ENCODE measurements at places on chromosomes 5 and 9.

DNA sequence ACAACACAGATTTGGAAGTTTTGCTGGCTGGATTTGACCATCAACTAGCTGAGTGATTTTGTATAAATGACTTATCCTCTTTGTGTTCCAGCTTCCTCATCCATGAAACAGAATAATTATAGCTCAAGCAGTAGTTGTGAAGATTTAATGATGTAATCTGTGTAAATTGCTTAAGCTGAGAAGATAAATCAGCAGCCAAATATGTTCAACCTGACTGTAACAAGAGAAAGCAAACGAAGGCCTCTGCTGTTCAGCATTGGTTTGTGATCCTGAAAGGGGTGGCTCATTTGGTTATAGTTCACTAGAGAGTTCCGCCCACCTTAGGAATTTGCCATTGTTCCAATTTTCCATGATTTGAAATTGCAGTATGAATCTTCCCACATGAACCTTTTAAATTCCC lies 75.7 kb upstream of the CCDC112 start:
- peak; percentile 3 for DNase-seq

DNA sequence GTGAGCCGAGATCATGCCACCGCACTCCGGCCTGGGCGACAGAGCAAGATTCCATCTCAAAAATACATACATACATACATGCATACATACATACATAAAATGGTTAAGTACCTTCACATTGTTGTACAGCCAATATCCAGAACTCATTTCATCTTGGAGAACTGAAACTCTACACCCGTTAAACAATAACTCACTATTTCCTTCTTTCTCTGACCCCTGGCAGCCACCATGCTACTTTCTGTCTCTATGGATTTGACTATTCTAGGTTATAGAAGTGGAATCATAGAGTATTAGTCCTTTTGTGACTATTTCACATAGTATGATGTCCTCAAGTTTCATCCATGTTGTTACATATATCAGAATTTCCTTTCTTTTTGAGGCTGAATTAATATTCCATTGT lies 9.6 kb upstream of the KIF27 start:
- no peak for DNase-seq

- DNase-seq = no peak
These were observed 2.6 kb downstream of the HMMR start for GRCh38 chr5:163463063-163463435.

GRCh38 chr9:132162764-132163456 lies 1.1 kb downstream of the NTNG2 start:
- no peak for DNase-seq

DNA sequence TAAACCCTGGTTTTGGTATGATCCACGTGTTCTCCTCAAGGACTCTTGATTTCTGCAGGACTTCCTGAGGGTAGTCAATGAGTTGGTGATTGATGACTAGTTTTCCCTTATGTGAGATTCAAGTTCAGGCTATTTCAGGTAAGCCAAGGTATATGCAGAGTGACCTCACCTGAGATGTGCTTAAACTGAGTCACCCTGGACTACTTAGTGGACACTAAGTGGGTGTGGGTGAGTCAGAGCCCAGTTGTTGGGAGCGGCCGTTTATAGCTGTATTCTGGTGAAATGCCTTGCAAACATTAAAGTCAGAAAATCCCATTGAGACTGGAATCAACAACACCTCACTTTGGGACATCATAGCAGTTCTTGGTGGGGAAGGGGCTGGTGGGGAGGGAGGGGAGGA lies 62.9 kb downstream of the SLC28A3 start:
- no peak for DNase-seq

- DNase-seq = no peak
These were observed 85.1 kb upstream of the RAI14 start for GRCh38 chr5:34570721-34571676.

DNA sequence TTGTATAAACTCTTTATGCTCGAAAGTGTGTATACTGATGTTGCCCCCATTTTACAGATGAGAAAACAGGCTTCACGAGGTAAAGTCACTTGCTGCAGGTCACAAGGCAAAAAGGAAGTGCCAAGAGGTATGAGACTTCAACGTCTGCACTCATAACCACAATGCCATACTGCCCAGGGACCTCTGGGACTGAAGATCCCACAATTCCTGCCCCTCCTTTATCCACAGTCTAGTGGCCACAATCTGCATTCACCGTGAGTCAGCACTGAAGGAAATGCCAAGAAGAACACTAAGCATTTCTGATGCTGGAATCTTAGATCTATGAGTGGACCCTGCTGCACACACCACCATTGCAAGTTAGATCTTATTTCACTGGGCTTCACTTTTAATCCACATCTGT lies 37.3 kb downstream of the MED27 start:
- no peak for DNase-seq

- peak; percentile 8 for DNase-seq
These were observed 654 bp downstream of the PURA start for GRCh38 chr5:140114341-140115185.

DNA sequence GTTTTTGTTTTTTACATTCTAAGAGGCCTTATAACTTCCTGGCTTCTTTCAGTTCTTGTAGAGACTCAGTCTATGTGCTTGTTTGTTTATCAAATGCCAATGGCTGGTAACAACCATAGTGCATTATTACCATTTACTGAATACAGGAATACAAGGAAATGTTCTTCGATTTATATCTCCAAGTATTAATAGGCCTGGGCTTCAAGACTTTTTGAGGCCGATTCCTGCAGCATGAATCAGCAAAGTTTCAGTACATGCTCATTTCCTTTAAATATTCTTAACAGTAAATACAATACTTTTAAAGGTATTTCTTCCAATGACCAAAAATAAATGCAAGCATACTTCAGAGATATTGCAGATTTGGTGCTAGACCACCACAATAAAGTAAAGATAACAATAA lies 535.3 kb downstream of the EFNA5 start:
- no peak for DNase-seq

GRCh38 chr5:6411141-6411540 lies 32.8 kb upstream of the MED10 start:
- no peak for DNase-seq

GRCh38 chr9:121984726-121985402 lies 108.2 kb downstream of the TTLL11 start:
- no peak for DNase-seq

GRCh38 chr5:147203213-147203612 lies 31.6 kb upstream of the STK32A start:
- no peak for DNase-seq

GRCh38 chr9:20242510-20243189 lies 379.6 kb downstream of the MLLT3 start:
- no peak for DNase-seq

- DNase-seq = no peak
These were observed 45.3 kb upstream of the AKNA start for GRCh38 chr9:114433086-114433485.

DNA sequence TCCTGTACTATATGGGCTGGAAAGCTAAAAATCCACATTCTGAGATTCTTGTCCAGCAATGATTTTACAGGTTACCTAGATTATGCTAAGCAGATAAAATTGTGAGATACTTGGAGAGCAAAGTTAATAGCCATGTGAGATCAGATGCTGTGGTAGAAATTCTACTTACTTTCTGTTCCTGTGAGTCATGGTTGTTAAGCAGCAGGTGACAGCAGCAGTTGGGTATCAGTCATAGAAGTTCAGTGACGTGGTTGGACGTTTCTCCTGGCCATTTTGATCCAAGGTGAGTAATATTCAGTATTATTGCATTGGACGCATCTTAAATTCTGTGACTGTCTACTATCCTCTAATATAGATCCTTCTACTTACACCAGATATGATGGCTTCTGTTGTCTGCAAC lies 524.5 kb downstream of the TMEM38B start:
- DNase-seq = no peak

Data from NCI-H1417 treated with DMSO at 0.1 percent for 48 hours (cell line).